GM20000 (cell line): ENCODE measurements at places on chromosomes 13 and 19.

- no peak for DNase-seq
Measured at GRCh38 chr19:42695811-42696503, 44.3 kb downstream of the PSG3 start.

- no peak for DNase-seq
Measured at GRCh38 chr13:47126432-47126831, 229.6 kb upstream of the HTR2A start.

GRCh38 chr19:41225238-41226052 is 6.4 kb downstream of the AXL start:
- no peak for DNase-seq

DNA sequence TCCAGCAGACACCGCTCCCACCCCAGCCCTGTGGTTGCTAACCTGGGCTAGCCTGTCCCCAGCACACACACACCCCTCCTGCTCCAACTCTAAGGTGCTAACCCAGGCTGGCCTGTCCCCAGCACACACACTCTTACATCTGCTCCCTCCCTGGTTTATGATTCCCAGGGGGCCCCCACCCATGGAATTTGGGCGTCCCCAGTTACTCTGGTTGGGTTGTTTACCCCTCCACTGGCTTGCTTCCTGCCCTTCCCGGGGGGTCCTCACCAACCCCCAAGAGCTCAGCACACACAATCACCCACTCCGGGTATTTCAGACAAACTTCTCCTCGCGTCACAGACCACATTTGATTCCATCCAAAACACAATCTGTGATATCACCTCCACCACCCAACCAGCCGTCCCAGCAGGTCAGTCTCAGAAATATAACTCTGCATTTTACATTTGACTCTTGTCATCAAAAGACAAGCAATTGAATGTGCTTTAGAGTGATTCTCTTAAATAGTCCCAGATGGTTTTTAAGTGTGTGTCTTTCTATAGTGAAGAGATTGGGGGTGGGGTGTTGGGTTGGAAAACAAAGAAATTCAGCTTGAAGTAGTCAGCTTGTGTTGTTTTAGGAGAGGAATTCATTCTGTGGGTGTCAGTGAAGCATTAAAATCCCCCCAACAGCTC is 20.1 kb downstream of the COL4A2 start:
- no peak for DNase-seq

DNA sequence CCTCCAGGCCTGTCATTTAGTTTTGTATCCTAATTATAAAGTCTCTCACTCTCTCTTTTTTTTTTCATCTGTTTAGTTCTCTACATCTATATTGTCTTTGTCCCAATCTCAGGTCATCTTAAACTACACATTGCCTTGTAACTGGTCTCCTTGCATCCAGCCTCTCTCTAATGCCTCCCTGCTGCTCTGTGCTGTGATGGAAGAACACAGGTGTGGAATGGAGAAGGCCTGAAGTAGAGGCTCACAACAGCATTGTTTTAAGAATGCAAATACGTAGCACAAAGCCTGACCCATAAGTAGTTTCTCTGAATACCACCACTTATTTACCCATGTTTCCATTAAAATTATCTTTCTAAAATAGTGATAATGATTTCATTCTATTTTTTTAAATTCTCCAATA is 108.8 kb upstream of the FRY start:
- DNase-seq, result no peak

DNA sequence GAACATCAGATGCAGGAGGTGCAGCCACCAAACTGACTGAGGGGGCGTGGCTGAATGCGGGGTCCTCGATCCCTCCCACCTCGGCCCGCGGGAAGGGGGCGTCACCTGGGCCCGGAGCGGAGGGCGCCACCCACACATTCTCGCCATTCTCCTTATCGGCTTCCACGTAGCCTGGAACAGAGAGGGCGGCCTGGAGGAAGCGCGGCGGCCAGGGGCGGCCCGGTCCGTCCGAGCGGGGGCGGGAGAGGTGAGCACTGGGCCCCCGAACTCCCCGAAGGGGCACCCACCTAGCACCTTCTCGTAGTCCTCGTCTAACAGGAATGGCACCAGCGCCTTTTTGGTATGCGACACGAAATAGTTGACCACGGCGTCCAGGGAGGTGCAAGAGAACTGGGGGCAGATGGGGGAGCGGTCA is 11.8 kb downstream of the STAP2 start:
- DNase-seq, result no peak

DNA sequence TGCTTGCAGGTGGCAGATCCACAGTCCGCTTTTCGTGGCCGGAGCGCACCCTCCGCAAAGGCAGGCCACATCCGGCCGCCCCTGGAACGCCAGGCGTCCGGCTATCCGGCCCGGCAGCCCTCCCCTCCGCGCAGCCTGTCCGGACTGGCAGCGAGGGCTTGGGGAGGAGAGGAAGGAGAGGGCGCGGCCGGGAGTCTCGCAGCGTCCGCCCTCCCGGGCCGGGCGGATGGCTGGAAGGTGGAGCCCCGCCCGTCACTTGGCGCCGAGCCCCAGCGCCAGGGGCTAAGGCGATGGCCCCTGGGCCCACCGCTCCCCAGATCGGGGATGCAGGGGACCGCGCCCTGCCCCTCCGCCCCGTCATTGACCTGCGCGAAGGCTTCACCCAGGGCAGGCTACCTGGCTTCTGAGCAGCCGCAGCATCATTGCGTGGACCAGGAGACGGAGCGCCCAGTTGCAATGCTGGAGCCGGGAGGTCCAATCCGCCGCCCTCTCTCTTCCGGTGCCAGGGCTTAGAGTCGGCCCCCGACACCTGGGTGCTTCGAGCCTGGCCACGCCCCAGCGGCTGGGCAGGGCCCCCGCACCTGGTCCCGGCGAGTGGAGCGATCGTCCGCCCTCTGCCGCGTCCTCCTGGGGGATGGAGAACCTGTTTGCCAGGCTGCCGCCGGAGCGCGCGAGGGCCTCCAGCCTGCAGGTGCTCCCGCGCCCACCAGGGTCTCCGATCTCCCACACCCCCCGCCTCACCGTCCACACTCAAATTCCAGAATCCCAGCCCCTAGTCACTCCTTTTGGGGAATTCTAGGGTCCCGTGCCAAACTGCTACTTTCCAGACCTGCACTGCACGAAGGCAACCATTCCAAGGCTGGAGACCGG is at the start of gene FUT1:
Gene FUT1 (minus strand): TSS at position 146 of the 870 bp plus-strand sequence. CDS start 1,360 bp downstream, outside the sequence.
- peak; percentile 54 for DNase-seq

DNA sequence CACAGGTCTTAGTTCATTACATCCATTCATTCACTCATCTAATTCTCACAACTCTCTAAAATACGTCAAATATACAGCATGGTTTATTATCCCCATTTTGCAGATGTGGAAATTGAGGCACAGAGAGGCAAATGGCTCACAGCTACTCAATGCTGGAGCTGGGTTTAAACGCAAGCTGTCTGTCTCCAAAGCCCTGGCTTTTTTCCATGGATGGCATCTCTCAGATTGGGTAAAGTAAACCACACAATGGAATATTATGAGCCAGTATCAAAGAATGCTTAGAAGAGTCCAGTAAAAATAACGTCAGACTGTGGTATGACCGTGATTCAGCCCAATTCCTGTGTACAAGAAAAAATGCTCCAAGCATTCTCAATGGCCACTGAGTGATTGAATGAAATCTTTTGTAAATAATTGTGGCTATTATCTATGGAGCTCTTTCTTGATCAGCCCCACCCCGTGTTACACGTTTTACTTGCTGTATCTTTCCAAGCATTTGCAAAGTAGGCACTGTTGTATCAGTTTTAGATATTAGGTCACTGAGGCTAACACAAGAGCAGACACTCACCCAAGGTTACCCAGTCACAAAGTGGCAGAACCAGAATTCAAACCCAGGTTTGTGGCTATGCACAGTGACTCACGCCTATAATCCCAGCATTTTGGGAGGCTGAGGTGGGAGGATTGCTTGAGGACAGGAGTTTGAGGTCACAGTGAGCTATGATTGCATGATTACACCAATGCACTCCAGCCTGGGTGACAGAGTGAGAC is 5.5 kb upstream of the ACP7 start:
- DNase-seq, result no peak

DNA sequence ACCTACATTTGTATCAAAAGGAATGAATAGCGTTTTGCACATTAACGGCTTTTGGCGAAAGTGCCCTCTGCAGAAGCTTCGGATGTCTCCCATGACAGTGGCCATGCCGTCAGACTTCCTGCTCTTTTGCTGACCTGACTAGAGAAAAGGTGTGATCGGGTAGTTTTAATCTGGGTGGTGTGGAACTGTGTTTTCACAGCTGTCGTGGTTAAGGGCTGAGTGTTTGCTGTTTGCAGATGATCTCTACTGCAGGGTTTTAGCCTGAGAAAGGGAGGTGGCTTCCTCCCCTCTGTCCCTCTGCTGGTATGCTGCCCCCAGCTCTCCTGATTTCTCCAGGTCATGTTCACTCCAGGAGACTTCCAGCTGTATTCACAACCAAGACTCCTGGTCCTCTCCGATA is 22.4 kb downstream of the ZNF71 start:
- no peak for DNase-seq

GRCh38 chr19:29117926-29118325 is 95.0 kb downstream of the UQCRFS1 start:
- DNase-seq, result no peak

DNA sequence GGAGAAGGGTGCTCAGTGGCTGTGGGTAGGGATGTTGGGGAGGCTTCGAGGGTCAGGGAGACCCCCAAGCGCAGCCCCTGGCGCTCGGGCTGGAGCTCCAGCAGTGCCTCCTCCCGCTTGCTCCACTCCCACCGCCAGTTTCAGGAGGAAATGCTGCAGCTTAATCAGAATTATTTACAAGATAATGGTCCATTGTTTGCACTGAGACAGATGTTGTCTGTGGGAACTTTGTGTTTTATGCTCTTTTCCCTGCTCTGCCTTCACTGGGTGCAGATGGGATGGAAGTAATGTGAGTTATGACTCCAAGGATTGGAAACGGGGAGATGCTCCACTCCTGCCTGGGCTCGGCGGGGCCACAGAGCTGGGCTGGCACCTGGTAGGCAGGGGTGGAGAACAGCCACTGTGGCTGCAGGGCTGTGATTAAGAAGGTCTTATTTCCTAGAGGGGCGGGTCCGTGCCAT is 192.4 kb downstream of the ZNF536 start:
- no peak for DNase-seq

GRCh38 chr13:41460074-41460465 is 2.7 kb downstream of the RGCC start:
- no peak for DNase-seq

- no peak for DNase-seq
Measured at GRCh38 chr19:53328967-53329366, 4.6 kb upstream of the ZNF845 start.

DNA sequence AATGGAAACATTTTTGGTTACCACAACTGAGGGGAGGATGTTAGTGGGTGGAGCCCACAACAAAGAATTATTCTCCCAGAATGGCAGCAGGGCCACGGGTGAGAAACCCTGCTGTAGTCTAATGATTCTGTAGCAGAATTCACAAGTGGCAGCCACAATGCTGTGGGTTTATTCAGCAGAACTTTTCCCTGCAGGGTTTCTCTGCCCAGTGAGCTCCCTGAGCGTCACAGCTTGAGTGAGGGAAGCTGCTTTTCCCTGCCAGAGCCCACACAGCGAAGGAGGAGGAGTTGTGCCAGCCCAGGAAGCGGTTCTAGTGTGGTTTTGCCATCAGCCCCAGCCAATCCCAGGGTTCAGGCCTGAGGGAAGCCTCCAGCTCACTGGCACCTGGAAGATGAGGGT is 4.4 kb downstream of the ATP12A start:
- DNase-seq, result no peak

DNA sequence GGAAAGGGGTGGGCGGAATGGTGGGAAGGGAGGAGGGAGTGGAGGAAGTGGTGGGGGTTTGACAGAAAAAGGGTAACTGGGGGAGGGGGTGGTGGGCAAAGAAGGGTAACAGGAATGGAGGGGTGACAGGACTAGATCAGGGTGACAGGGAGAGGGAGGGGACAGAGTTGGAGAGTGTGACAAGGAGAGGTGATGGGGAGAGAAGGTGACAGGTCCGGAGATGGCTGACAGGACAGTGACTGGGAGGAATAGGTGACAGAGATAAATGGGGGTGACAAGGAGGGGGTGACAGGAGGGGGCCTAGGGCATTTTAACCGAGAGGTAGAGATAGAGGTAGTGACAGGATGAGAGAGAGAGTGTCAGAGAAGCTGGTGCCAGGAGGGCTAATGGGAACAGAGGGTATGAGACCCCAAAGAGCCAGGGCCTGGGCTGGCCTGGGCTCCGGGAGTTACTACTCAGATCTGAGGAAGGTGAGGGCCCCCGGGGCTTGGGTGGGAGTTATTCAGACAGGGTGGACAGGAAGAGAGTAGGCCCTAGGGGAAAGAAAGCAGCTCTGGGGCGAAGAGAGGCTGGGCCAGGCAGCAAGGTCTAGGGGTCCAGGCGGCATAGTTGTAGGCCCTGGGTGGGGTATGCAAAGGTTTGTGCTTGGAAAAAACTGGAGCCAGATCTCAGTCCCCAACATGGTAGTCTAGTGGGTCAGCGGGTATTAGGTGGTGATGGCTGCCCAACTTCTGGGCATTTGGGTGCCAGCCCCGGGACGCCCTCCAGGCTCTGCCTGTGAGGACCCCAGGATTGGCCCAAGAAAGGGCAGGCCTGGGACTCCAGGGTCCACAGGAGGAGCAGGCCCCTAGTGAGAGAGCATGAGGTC is 660 bp downstream of the CIC start:
- DNase-seq, result no peak

GRCh38 chr19:49912965-49913685 is 15.9 kb upstream of the ATF5 start:
- no peak for DNase-seq

GRCh38 chr13:94917824-94918223 is 205.5 kb upstream of the SOX21 start:
- DNase-seq, result no peak

- no peak for DNase-seq
Measured at GRCh38 chr19:3978145-3978544, 7.1 kb downstream of the EEF2 start.

- no peak for DNase-seq
Measured at GRCh38 chr13:112072534-112073244, 5.7 kb downstream of the SOX1 start.

DNA sequence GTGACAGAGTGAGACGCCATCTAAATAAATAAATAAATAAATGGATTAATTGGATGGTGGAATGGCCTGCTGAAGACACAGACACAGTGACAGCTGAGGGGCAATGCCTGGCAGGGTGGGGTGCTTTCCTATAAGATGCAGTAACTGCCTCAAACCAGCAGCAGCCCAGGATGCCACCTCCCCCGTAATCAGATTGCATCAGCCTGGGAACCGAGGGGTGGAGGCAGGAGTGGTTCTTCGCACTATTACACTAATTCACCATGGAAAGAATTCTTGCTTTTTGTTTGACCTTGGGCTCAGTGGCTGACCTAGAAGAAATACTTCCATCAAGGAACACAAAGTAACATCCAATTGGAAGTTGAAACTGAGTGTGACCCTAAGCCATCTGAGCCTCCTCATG is 31.6 kb upstream of the USP12 start:
- no peak for DNase-seq

DNA sequence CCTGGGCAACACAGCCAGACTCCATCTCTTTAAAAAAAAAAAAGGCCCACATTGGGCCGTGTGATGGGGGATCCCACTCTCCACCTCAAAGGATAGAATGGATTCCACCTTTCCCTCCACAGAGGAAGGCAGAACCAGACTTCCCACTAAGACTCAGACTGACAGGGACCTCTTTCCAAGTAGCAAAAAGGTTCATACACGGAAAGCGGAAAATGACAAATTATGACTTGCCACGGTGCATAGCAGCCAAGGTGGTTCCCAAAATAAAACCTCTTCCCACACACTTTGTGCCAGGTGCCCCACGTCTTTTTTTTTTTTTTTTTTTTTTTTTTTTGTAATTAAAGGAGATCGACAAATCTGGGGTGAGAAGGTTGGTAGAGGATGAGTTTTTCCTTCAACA is 14.4 kb upstream of the TTYH1 start:
- no peak for DNase-seq

GRCh38 chr13:25415241-25415640 is 43.5 kb downstream of the ATP8A2 start:
- no peak for DNase-seq
